AG04450 (cell line): ENCODE measurements at places on chromosomes 5 and 9. TPM values are rescaled to one million over a fixed set of nuclear protein-coding genes. Genes with fewer than 3 reads are reported as not detected.

NSA2 gene
- 90.1 and 138 TPM in 2 replicates for polyA plus RNA-seq

PPP2R2B gene
- not detected in 2 replicates for polyA plus RNA-seq

C9 gene
- polyA plus RNA-seq: 0.02 TPM in 1 of 2 replicates, not detected in the other

PDLIM4 gene
- polyA plus RNA-seq: 43.4 and 64.2 TPM in 2 replicates

SOHLH1 gene
- not detected in 2 replicates for polyA plus RNA-seq

GABBR2 gene
- 2.4 and 3.2 TPM in 2 replicates for polyA plus RNA-seq

EGFL7 gene
- 3.9 and 6.1 TPM in 2 replicates for polyA plus RNA-seq

SLC27A6 gene
- polyA plus RNA-seq: 0.04 TPM in 2 replicates

SPINK4 gene
- not detected in 2 replicates for polyA plus RNA-seq

SPATA31A3 gene
- not detected in 2 replicates for polyA plus RNA-seq

ADAMTS6 gene
- polyA plus RNA-seq: 21.3 and 22.5 TPM in 2 replicates

SLU7 gene
- polyA plus RNA-seq: 32.9 and 59.5 TPM in 2 replicates

LYRM7 gene
- polyA plus RNA-seq: 3.4 and 4.3 TPM in 2 replicates

CARTPT gene
- not detected in 2 replicates for polyA plus RNA-seq

AGPAT2 gene
- 24.4 and 30.0 TPM in 2 replicates for polyA plus RNA-seq

NRG2 gene
- polyA plus RNA-seq: 0.02 and 0.12 TPM in 2 replicates

CCL19 gene
- polyA plus RNA-seq: not detected in 2 replicates
